Pancreas (tissue), 10 donors: ENCODE measurements at places on chromosomes 1 and 21.

GRCh38 chr1:54742282-54742681 is 22.0 kb downstream of the PARS2 start:
- DNase-seq = no peak

GRCh38 chr1:178639326-178639725 is 85.7 kb upstream of the RALGPS2 start:
- DNase-seq = no peak

- peak; percentile 15 for DNase-seq
Measured at GRCh38 chr1:29689372-29690030, 453.2 kb downstream of the PTPRU start.

DNA sequence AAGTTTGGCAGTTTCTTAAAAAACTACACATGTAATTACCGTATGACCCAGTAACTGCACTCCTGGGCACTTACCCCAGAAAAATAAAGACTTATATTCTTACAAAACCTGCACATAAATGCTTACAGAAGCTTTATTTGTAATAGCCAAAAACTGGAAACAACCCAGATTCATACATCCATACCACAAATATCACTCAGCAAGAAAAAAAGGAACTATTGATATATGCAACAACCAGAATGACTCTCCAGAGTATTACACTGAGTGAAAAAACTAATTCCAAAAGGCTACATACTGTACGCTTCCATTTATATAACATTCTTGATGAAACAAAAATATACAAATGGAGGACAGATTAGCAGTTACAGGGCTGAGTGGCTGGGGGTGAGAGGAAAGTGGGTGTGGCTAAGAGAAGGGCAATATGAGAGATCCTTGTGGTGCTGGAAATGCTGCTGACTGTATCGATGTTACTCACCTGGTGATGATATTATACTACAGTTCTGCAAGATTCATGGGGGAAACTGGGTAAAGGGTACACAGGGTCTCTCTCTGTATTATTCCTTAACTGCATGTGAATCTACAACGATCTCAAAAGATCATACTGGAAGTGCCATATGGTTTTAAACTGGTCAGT is 96.0 kb upstream of the GNG4 start:
- no peak for DNase-seq

- DNase-seq = no peak
Measured at GRCh38 chr1:28428012-28428411, 58.5 kb downstream of the PHACTR4 start.

- DNase-seq = no peak
Measured at GRCh38 chr21:43806017-43806710, 16.8 kb downstream of the RRP1 start.

GRCh38 chr1:185426848-185427247 is 109.8 kb upstream of the IVNS1ABP start:
- DNase-seq = no peak

- DNase-seq = no peak
Measured at GRCh38 chr1:63411066-63411465, 43.6 kb downstream of the ALG6 start.

GRCh38 chr1:201419256-201419655 is 2.3 kb downstream of the TNNI1 start:
- DNase-seq = no peak

GRCh38 chr1:111603979-111604378 is 15.6 kb upstream of the RAP1A start:
- DNase-seq = no peak
